ENCODE measurements at places on chromosomes 7 and 10.

DNA sequence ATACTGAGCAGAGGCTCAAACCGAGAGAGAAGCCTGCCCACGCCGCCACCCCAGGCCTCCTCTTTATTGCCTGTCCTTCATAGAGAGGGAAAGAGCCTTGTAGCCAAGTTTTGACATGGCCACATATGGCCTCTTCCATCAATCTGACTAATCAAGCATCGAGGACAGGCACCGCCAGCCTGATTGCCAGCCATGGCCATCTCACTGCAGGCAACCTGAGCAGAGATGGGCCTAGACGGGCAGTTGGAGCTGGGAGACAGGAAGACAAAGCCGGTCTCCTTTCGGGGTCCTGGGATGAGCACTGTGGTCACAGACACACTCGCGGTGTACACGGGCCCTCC lies 67.2 kb downstream of the EBF3 start:
- no peak for DNase-seq

GRCh38 chr7:20240080-20240926 lies 23.1 kb upstream of the MACC1 start:
- DNase-seq, result no peak

- no peak for DNase-seq
These were observed 41.6 kb downstream of the TCERG1L start for GRCh38 chr10:131269776-131270460.

DNA sequence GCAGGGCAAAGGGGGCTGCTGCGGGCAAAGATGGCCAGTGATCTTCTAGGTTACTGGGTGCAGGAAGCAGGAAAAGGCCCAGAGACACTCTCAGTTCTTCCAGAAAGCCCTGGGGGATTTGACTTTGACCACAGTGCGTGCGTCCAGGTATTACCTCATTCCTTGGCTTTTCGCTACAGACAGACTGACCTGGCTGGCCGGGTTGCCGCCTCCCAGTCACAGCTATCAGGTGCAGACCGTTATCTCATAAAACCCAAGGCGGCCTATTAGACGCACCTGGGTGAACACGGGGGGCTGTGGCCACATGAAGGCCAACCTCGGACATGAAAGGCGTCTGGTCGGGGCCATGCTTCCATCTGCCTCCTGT lies 80.3 kb downstream of the FOXL3 start:
- no peak for DNase-seq

GRCh38 chr7:126856691-126857291 lies 395.9 kb downstream of the GRM8 start:
- DNase-seq, result no peak

- DNase-seq, result no peak
These were observed 324.9 kb downstream of the LRRTM3 start for GRCh38 chr10:67250686-67251085.

DNA sequence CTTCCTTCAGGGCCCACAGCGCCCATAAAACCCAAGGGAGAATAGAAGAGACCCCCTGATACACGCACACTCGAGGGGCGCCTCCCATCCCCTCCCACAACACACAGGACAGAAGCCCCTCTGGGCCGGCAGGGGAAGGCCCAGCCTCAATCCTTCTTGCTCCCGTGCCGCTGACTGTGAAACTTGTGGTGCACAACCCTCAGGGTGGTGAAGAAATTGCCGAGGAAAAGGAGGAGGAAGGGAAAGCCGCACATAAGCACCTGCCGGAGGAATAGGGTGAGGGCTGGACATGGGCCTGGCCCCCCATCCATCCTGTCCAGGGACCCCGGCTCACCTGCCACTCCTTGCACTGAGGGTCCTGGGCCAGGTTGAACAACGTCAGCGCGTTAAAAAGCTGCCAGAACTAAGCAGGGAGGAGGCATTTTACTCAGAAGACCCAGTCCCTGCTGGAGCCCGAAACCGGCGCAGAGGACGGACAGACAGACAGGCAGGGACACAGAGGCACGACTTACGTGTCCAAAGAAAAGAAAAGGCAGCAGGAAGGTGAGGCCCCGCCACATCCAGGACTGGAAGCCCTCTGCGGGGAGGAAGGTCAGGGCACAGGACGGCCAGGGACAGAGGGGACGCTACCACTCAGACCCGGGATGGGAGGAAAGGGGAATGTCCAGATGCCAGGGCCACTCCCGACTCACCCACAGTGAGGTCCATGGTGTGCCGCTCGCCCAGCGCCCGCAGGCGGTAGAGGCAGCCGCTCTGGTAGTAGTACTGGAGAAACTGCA lies 7.2 kb downstream of the TMEM120A start:
- DNase-seq, result no peak

- no peak for DNase-seq
These were observed 21.7 kb upstream of the NKX6-2 start for GRCh38 chr10:132807621-132808049.

- DNase-seq, result no peak
These were observed 343.4 kb downstream of the PRPF18 start for GRCh38 chr10:13930120-13930519.

DNA sequence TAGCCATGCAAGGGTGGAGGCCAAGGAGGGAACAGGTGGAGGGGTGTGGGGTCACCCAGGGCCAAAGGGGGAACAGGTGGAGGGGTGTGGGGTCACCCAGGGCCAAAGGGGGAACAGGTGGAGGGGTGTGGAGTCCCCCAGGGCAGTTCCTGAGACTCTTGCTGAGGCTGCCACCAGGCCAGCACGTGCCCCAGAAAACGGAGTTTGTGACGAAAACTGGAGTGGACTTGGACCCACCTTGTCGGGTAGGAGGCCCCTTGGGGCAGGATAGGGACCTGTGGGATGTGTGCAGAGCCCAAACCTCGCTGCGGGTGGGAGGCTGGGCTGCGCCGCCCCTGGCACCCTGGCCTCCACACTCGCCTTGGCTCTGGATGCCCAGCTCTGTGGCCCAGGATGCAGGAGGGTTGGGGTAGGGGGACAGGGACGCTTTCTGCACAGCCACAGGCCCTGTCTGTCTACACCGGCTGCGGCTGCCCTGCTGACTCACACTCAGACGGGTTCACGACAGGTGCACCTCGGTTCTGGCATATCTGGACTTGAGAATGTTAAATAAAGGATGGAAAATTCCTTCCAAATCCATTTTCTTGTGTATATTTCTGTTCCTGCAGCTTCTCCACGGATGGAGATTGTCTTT lies 562 bp upstream of the ADGRA1 start:
- DNase-seq, result no peak

DNA sequence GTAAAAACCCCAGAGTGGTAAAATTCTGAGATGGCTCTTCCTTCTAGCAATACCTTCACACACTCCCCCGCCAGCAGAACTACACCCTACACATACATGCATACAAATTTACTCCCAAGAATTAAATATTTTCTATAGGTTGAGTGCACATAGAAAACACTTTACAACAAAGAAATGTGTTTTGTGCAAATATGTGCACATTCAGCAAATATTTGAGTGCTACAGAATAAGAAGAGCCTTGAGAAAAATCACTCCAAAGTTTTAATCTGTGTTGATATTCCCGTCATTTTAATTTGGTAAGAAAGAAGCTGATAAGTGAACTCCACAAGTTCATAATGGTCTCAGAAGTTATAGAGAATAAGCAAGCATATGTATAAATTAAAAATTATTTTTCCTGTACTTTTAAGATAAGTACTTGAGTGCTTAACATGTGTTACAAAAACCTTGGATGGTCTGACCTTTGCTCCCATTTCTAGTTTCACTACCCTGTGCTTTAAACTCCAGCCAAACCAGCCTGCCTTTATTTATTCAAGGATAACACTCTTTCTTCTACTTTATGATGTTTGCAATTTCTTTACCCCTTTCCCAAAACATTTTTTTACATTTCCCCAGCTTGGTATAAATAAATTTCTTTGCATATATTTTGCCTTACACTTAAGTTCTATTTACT lies 733.5 kb upstream of the LRRTM3 start:
- no peak for DNase-seq

GRCh38 chr7:88347517-88347916 lies 40.8 kb upstream of the STEAP4 start:
- DNase-seq, result no peak

- DNase-seq, result no peak
These were observed 21.6 kb upstream of the NME8 start for GRCh38 chr7:37826825-37827224.

DNA sequence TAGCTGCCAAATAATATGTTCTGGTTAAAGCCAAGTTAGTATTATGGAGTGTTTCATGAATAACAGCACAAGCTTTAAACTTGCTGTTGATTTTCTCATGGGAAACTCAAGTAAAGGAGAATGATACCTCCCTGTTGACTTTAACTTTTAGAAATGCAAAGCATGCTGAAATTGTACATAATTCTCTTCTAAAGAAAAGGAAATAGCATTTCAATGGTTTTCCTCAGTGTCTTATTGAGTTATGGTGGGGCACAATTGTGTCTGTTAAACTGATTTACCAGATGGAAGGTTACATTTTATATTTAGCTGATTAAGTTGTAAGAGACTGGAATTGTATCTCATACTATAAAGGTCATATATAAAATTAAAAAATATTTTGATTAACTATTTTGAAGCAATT lies 119.3 kb downstream of the HDAC9 start:
- no peak for DNase-seq

DNA sequence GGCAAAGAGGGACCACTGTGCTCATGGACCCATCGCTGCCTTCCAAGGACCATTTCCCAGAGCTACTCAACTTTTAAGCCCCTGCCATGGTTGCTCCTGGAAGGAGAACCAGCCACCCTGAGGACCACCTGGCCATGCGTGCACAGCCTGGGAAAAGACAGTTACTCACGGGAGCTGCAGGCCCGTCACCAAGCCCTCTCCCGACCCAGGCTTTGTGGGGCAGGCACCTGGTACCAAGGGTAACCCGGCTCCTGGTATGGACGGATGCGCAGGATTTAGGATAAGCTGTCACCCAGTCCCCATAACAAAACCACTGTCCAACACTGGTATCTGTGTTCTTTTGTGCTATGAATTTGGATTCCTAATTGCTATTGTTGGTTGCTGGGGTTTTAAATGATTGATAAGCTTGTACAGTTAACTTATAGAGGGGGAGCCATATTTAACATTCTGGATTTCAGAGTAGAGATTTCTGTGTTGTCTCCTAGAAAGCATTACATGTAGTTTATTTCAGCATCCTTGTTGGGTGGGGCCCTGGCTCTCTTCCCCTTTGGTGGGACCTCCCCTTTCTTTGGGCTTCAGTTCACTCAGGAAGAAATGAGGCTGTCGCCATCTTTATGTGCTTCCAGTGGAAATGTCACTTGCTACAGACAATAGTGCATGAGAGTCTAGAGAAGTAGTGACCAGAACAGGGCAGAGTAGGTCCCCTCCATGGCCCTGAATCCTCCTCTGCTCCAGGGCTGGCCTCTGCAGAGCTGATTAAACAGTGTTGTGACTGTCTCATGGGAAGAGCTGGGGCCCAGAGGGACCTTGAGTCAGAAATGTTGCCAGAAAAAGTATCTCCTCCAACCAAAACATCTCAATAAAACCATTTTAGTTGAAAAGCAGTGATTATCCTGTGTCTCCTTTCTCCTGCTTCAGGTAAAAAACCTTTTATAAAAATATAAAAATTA lies 19.4 kb downstream of the LAT2 start:
- no peak for DNase-seq

DNA sequence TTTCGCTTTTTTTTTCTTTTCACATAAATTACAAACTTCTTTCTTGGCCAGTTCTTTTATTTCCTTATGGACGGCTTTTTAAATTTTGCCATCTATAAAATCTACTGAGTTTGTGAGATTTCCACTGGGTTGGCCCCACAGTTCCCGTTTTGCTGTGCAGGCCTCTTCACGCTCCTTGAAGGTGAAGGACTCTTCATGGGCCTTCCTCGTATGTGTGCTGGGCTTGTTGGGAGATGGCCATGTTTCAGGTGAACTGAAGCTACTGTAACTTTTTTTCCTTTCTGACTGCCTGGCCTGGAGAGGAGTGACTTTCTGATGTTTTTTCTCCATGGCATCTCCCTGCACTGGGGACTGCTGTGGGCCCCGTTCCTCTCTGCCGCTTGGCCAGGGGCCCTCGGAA lies 262.4 kb downstream of the COBL start:
- DNase-seq, result no peak

GRCh38 chr7:91949221-91950009 lies 8.8 kb downstream of the AKAP9 start:
- peak; percentile 49 for DNase-seq

DNA sequence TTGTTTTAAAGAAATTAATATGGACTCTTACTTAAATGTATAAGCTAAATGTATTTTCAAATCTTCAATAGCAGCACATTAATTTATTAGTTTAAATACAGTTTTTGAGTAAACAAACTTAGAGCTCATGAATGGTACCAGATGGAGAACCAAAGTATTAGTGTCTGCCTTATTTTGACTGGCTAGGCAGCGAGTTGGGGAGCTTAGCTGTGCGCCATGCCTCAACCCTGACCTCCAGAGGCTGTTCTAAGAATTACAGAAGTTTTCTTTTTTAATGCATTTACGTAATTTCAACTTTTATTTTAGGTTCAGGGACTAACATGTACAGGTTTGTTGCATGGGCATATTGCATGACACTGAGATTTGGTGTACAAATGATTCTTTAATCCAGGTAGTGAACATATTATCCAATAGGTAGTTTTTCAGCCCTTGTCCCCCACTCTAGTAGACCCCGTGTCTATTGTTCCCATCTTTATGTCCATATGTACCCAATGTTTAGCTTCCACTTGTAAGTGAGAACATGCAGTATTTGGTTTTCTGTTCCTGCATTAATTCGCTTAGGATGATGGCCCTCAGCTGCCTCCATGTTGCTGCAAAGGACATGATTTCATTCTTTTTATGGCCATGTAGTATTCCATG lies 166.8 kb downstream of the IQUB start:
- DNase-seq, result no peak

- DNase-seq, result no peak
These were observed 211.8 kb downstream of the CSTF2T start for GRCh38 chr10:51487576-51487975.

DNA sequence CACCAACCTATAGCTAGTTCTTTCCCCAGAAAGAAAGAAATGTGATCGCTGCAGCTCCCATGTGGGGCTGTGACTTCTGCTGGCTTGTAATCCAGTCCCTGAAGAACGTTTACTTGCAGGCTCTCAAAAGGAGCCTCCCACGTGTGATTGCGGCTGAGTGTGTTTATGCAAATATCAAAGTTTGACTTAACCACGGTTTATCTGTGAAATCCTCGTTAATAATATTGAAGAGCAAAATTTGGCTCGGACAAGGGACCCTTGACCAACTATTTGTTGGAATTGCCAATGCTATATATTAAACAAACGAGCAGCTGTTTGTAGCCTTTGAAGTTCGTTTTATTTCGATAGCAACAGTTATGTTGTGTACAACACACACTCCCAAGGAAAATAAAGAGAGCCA lies 470.1 kb upstream of the NRP1 start:
- no peak for DNase-seq

DNA sequence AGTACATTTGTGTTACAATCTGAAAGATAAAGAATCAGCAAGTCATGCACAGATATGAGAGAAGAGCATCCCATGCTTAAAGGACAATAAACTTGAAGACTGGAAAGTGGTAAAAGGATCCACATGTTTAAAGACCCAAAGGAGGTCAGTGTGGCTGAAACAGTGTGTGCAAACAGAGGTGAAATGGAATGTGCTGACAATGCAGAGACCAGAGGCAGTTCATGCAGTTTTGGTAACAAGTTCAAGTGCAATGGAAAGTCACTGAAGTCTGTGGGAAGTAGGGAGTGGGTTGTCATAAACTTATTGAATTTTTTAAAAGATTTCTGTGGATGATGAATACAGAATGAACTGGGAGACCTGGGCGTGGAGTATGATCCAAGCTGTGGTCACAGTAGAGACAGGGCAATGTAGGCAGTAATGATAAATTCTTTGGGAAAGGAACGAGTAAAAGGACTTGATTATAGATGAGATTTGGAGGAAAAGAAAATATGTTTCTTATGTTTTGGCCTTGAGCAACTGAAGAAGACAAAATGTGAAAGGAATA lies 408.0 kb downstream of the HGF start:
- no peak for DNase-seq

- DNase-seq, result no peak
These were observed 39.2 kb upstream of the MBL2 start for GRCh38 chr10:52811776-52812175.

Data from NCI-H226 (cell line).